ENCODE measurements at places on chromosomes 5 and 9.

GRCh38 chr5:123170061-123170460 is 81.0 kb downstream of the PRDM6 start:
- DNase-seq = no peak

DNA sequence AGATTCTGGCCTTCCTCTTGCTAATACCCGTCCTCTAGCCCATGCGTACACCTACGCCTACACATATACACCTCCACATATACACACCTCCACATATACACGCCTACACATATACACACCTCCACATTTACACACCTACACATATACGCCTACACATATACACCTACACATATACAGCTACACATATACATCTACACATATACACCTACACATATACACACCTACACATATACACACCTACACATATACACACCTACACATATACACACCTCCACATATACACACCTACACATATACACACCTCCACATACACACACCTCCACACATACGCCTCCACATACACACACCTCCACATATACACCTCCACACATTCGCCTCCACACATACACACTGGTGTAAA is 27.2 kb downstream of the AK3 start:
- DNase-seq = no peak

- DNase-seq = peak; percentile 71
Measured at GRCh38 chr5:132378580-132378979, 9.1 kb downstream of the SLC22A5 start.

DNA sequence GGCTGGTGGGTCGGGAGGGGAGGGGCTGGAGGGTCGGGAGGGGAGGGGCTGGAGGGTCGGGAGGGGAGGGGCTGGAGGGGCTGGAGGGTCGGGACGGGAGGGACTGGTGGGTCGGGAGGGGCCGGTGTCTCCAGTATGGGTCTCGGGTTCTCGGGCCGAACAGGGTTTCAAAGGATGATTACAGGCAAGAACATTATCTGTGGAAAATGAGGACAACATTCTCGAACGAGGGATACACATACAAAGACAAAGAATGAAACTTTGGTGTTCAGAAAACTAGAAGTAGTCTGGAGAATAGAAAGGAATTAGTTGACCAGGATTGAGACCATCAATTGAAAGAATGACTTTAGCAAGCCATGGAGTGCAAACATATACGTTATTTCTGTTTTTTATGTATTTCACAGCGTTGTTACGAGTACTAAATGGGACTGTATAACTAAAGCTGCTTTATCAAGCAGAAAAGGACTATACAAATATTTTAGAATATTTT is 360 bp upstream of the ZCCHC10 start:
- DNase-seq = no peak

GRCh38 chr5:69295088-69295754 is 37.4 kb downstream of the CCDC125 start:
- DNase-seq = no peak

GRCh38 chr5:113320273-113320780 is 114.5 kb downstream of the TSSK1B start:
- DNase-seq = no peak

DNA sequence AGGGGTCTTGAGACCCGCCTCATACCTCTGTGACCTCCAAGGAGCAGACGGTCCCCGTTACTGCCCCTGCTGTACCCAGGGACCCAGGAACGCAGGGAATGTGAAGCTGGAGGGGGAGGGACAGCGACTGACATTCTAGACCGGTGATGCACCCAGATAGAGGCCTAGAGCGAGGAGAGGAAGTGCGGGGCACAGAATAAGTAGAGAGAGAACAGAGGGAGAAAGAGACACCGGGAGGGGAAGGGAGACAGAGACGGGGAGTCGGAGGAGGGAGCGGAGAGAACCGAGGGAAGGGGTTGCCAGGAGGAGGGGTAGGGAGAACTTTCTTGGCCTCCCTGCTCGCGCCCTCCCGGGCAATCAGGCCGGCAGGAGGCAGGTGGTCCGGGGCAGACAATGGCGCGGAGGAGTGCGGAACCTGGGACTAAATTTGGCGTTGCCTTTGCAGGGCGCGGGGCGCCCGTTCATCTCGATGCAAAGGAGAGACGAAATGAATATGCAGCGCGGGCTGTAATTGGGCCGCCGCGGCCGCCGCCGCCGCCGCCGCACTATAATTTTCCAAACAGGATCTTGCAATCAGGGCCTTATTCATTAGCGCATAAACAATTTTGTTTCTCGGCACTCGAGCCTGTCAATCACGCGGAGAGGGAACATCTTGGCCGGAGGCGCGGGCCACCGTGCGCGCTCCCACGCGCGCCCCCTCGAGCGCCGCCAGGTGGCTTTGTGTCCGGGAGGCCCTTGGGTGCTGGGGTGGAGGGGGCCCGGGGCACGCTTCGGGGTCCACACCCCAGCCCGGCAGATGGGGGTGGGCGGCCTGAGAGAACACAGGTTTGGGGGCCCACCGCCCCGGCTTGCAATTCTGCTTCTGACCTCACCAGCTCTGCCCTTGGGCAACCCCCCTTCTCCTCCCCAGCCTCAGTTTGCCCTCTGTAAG is 33.0 kb downstream of the NDUFA8 start:
- no peak for DNase-seq

DNA sequence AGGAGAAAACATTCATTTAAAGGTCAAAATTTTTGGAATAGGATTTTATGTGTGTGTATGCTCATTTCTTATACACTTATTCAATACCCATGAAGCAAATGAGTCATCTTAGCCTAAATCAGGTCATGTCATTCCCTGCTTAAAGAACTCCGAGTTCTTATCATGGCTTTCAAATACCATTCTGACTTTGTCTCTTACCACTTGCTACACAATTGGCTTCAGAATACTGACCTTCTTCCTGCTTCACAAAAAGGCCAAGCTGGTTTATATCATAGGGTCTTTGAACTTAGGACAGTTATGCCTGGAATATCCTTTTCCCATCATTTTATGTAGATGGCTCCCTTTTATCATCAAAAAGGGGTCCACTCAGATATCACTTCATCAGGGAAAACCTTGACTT is 652.2 kb upstream of the WWC1 start:
- DNase-seq = no peak

DNA sequence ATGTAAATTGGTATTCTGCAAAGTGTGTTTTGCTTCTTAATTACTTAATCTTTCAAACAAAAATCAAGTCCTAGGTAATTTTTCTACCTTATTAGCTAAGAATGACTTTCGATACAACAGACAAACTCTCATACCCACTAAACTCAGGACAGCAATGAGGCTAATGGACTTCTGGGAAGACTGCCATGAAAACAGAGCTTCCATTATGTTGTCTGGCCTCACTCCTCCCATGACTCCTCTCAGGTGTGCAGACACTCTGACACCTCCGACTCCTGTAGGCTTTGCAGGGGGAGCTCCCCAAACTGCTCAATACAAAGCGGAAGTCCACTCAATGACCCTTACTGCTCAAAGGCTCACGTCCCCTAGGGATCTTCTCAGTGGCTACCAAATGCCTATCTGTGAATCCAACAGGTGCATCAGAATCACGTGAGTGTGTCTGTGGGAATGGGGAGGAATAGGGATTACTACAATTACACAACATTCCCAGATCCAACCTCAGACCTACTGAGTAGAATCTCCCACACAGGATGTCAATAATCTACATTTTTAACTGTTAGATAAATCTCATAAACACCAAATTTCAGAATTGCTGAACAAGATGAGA is 289.9 kb downstream of the RAB3C start:
- no peak for DNase-seq

- no peak for DNase-seq
Measured at GRCh38 chr9:25813478-25813877, 135.2 kb upstream of the TUSC1 start.

DNA sequence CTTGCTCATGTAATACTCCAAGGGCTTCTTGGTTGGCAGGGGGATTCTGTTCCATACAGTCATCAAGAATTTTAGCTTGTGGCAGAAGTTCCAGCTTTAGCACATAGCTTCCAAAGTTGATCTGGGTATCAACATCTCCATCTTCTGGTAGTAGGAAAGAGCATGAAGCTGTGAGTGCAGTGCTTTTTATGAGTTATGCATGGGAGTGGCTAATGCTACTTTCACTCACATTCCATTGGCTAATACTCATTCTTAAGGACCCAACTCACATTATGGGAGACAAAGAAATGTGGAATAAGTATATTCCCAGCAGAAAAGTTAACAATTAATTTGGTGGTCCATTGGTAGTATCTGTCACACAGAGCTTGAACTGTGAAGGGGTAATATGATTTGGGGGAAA is 194.2 kb upstream of the CHD1 start:
- no peak for DNase-seq

GRCh38 chr9:96436063-96436455 is 13.9 kb upstream of the HABP4 start:
- no peak for DNase-seq

- no peak for DNase-seq
Measured at GRCh38 chr5:74226716-74227485, 413.6 kb downstream of the ENC1 start.

GRCh38 chr5:125470280-125470902 is 724.0 kb upstream of the ZNF608 start:
- DNase-seq = no peak

DNA sequence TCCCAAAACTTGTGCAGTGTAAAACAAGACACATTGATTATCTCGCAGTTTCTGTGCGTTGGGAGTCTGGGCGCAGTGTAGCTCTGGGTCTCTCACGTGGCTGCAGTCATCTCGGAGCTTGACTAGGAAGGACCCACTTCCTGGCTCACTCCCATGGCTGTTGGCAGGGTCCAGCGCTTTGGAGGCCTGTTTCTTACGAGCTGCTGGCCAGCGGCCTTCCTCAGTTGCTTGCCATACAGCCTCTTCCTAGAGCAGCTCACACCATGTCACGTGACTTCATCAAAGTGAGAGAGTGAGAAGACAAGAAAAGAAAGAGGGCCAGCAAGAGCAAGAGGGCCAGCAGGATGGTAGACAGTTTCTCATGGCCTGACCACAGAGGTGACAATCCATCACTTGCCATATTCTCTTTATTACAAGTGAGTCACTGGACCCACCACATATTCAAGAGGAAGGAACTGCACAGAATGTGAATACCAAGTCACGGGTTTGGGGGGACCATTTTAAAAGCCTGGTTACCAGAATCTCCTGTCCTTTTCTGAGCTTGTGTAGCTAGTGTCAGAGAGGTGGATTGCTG is 36.2 kb downstream of the MCCC2 start:
- no peak for DNase-seq

DNA sequence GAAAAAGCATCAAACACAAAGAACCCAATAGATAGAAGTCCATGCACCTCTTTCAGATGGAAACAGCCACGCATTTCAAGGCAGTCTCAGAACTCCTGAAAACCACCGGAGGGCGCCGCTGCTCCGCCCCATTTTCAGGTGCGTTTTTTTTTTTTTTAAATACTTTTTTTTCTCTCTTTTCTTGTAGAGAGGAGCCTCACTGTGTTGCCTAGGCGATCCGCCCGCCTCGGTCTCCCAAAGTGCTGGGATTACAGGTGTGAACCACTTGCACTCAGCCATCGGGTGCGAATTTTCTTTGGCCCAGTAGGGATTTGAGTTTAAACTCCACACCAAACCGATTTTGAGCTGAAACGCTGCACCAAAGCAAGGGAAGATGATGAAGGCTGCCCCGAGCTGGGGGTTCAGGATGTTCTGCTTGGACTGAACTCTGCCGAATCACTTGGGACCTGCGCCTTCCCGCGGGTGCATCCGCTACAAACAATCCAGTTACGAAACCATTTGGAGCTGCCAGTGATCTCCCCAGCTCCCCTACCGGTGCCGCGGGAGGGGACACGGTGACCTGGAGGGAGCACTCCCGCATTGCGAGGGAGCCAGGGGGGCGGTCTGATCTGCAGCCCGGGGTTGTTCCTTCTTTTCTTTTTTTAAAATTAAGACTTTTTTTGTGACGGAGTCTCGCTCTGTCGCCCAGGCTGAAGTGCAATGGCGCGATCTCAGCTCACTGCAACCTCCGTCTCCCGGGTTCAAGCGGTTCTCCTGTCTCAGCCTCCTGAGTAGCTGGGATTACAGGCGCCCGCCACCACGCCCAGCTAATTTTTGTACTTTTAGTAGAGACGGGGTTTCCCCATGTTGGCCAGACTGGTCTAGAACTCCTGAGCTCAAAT is 1.4 kb downstream of the PTGR1 start:
- peak; percentile 16 for DNase-seq

DNA sequence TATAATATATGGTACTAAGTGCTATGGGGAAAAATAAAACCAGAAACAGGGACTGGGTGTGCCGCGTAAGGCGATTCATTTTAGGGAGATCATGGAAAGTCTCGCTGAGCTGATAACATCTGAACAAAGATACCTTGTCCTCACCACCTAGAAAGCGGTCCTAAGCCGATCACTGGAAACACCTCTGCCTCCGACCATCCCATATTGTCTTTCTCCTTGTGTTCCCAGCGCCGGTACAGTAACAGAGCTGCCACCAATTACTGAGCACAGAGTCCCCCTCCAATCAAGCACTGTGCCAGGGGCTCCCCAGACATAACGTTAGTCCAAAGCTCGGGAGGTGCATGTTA is 704 bp downstream of the CCDC112 start:
- DNase-seq = no peak

- no peak for DNase-seq
Measured at GRCh38 chr5:6849316-6850105, 136.3 kb downstream of the TENT4A start.

- DNase-seq = no peak
Measured at GRCh38 chr5:108521011-108521700, 139.3 kb upstream of the FBXL17 start.

DNA sequence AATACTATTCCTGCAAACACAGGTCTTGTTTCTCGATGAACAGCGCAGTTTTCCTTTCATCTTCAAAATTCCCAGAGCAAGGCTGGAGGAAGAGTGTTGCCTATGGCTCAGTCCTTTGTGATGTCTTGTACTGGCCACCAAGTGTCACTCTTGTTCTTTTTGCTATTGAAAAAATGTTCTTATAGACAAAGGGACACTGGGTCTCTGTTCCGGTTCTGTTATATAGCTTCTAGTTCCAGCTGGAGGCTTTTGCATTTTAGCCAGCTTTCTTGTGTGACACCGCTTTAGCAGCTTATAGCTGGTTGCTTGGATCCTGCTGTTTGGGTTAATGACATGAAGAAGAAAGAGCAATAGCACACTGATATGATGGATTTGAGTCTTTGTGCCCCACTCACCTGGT is 343.7 kb upstream of the KCNN2 start:
- DNase-seq = no peak

GRCh38 chr5:60535198-60535597 is 164.8 kb downstream of the DEPDC1B start:
- no peak for DNase-seq

DNA sequence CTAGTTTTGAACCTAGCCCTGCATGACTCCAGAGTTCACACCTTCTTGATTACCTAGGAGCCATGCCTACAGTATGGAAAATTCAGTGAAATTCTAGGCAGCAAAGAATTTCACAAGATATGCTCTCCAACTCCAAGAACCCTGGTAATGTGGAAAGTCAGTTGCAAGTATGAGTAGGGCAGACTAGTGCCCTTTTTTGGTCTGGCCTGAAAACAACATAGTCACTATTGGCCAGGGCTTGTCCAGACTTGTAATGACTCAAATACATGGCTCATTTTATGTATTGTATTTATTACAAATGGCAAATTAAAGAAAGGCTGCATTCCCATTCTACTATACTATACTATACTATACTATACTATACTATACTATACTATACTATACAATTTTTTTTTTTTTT is 160.4 kb downstream of the ESM1 start:
- DNase-seq = no peak
